ENCODE measurements at places on chromosomes 3 and 15.

DNA sequence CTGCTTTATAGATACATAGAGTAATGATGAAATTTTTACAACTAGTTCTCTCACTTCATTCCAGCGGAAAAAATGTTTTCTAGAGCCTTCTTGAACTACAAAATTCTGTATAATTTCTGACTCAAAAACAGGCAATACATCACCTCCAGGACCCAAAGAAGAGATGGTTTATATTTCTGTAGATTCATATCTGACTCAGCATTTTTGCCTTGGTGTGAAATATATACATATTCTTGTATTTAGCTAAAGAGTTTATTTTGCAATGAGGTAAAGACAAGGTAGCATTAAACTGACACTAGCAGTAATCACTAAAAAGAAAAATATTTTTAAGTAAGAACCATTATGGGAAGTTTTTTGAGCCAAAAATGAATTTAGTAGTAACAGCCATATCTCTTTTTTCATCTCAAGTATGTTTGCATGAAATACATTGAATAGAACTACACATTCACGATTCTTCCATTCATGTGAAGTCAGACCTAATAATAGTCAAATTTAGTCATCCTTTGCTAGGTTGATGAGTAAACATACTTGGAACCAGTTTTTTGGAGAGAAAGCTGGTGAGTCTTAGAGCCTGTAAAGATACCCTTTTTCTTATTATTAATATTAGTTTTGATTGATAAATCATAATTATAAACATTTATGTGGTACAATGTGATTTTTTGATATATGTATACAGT, 31.6 kb downstream of the COL8A1 start:
- no peak for DNase-seq

DNA sequence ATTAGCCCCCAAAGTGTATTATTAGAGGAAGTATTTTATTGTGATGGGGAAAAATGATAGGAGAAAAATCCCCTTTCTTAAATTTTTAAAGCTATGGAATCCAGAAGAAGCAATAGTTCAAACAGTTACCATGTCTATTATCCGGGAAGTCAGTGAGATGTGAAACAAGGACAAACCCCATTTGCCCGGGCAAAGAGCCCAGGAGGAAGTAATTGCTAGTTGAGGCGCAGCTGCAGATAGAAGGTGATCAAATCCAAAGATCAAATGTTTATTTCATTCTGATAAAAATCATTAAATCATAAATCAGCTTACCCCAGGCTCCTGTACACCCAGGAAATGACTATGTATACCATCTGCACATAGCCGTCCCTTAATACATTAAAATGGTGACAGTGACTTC, 204.0 kb upstream of the CRBN start:
- no peak for DNase-seq

- DNase-seq: peak; percentile 5
Measured at GRCh38 chr3:147514366-147515160, 105.4 kb downstream of the ZIC1 start.

DNA sequence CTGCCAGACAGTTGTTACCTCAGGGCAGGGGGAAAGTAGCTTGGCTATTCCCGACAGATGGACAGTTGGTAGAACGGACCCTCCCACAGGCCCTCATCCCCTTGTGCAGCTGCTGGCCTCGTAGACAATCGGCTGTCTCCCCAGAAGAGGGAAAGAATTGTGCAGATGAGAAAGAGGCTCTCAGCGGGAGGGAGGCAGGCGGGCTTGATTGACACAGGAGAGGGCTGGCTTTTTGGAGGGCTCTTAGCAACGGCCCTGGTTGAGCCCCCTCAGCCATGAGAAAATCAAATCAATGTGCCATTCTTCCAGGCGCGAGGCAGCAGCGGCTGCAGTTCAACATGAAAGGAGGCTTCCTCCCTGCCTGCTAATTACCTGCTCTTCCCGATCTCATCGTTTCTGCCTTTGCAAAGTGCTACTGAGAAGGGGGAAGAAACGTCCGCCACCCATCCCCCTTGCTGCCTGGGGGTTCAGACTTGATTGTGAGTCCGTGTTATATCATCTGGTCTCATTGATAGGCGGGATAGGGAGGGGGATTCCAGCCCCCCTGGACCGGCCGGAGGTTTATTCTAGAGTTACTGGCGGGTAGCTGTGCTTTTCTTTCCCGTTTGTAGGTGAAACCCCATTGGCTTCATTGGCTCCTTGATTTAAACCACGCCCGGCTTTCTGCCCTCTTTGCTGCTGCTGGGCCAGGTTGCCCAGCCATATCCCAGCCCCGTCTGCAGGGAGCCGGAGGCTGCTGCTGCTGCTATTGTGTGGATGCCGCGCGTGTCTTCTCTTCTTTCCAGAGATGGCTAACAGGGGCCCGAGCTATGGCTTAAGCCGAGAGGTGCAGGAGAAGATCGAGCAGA, at the start of gene TAGLN3:
TAGLN3 (plus strand) TSS at position 287 of the 848 bp plus-strand sequence; CDS start at position 788, 501 bp downstream.
- no peak for DNase-seq

DNA sequence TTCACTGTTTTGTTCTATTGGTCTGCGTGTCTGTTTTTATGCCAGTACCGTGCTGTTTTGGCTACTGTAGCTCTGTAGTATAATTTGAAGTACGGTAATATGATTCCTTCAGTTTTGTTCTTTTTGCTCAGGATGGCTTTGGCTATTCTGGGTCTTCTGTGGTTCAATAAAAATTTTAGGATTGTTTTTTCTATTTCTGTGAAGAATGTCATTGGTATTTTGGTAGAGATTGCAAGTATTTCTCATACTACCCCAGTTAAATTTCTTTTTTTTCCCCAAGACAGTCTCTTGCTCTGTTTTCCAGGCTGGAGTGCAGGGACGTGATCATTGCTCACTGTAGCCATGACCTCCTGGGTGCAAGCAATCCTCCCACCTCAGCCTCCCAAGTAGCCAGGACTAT, 53.4 kb downstream of the STARD9 start:
- no peak for DNase-seq

DNA sequence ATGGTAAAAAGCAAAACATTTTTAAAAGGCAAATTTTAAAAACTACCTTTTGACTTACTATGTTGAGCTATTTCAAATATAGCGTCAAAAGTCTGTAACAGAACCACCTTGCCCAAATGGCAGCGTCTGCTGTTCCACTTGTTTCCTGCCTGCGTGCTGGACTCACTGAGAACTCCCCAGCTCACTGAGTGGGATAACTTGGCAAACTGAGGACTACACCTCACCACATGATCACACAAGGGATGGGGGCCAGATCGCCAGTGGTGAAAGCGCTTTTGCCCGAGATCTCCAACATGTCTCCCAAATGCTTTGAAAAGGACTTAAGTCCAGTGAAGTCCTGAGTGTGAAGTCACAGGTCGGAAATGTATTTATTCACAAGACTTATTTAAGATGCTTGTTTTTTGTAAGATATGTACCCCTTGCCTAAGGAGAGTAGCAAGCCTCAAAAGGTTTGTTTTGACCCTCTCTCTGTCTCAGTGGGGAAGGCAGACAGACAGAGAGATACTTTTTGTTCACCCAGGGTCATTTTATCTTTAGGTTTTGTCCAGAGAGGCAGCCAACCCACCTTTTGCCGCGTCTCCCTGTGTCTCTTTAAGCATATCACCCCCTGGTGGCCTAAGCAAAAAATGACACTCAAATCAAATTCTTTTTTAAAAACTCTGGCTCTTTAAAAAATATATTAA, 192.6 kb downstream of the PDZRN3 start:
- peak; percentile 66 for DNase-seq

DNA sequence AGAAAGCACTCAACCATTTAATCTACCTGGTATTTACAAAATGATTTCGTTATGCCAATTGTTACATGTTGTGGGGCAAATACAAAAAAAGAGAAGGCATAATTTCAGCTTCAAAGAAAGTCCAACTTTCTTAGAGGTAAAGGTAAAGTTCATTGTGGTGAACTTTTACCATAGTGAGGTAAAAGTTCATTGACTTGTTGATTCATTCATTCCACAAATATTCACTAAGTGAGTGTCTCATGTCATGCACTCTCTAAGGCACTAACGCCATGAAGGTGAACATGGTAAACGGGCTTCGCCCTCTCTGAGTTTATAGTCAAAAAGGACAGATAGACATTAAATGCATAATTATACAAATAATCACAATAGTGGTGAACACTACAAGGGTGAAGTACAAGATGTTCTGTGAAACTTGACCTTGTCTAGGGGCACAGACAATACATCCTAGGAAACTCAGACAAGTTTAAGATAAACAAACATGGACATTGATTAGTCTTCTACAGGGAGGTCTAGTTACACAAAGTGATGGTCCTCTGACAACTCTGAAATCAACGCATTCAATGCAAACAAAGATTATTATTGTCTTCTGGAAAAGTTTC, 378.6 kb downstream of the MAGI1 start:
- no peak for DNase-seq

All from Kasumi-1 (cell line).